ENCODE measurements at places on chromosomes 1 and 21.
A peak's percentile ranks its signal among the peaks of the same experiment; 100 is the strongest.

DNA sequence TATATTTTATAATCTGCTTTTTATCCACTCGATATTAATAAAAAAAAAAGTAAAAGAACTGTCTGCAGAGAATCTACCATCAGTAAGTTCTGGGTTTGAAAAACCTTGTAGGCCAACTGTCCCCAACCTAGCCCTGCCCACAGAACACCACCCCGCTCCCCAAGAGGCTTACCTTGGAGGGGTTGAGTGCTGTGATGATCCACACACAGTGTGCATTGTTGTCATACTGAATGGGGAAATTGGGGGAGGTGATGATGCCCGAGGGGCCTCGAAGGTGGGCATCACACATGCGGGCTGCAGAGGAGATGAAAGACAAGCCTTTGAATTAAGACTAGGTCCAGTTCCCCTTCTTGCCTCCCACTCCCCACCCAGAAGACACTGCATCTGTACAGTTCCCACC, 53.3 kb upstream of the HMGB4 start:
- no peak for DNase-seq

DNA sequence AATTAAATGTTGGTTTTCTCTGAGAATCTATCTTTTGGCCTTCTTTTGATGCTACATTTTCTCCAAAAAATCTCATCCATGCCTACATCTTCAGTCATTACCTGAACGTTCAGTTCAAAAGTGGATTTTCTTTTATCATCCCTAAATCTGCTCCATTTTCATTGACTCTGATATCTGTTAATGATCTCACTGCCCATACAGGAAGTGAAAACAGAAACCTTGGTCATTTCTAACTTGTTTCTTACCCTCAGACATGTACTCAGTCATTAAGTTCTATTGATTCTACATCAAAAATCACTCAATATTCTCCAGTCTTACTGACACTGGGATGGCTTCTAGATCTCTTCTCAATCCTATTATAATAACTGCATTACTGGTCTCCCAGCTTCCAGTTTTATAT, 22.7 kb downstream of the PRKACB start:
- no peak for DNase-seq

DNA sequence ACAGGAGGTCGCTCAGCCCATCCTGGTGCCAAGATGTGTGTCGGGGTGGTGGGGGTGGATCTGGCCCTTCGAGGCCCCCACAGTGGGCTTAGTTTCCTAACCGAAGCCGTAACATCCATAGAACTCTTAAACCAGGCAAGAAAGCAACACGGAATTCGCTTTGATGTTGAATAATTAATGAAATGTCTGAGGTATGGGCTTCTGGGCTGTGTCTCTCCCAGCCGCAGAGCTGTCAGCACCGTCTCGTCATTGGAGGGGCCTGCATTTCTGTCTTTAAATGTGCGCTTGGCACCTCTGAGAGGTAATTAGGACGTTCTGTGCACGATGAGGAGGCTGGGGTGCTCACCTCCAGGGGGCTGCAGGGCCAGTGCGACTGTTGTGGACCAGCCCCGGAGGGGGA, 13.3 kb upstream of the PLCH2 start:
- no peak for DNase-seq

DNA sequence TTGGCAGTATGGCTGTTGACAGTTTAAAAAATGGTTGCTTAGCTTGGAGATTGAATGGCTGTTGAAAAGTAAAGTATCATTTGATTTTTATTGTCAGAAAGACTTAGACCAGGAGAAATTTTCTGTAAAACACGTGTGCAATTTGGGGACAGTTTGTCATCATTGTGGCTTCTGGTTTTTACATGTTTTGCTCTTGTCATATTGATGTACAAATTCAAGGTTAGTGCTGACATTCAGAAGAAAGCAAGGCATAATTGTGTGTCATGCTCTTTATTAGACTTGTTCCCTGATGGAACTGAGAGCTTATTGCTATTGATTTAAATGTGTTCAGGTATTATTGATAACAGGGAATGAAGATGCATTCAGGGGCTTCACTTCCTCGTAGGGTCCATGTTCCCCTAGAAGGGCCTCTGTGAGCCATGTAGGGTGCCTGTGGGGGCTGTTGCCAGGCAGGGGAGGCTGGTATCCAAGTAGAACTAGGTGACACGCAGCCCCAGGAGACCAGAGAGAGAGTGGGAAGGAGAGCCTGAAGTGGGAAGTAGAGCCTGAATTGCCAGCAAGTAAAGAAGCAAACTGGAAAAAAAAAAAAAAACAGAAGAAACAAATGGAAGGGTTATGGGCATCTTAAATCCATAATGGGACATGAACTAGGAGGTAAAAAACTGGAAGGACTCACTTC, 32.7 kb upstream of the PLXNA2 start:
- DNase-seq: no peak

GRCh38 chr1:9312168-9312720, 19.6 kb downstream of the SPSB1 start:
- DNase-seq: no peak

- DNase-seq: no peak
Measured at GRCh38 chr1:116739371-116740012, 14.7 kb upstream of the CD2 start.

DNA sequence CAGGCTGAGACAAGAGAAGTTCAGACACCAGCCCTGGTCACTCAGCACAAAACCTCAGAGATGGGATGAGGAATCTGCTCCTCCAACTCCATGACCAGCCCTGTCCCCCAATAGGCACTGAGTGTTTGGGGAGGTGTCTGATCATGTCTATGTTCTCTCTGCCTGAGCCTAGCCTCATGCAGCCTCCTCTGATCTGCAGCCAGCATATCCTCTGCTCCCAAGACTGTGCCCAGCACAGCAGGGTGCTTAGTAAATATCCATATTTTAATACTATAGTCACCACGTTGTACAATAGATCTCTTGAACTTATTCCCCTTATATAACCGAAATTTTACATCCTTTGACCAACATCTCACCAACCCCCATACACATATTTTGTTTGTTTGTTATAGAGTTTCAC, 202.9 kb downstream of the MATN1 start:
- no peak for DNase-seq

GRCh38 chr1:201751872-201752271, 77.1 kb upstream of the IPO9 start:
- DNase-seq: no peak

GRCh38 chr21:45226540-45227326, 61.0 kb downstream of the POFUT2 start:
- no peak for DNase-seq

DNA sequence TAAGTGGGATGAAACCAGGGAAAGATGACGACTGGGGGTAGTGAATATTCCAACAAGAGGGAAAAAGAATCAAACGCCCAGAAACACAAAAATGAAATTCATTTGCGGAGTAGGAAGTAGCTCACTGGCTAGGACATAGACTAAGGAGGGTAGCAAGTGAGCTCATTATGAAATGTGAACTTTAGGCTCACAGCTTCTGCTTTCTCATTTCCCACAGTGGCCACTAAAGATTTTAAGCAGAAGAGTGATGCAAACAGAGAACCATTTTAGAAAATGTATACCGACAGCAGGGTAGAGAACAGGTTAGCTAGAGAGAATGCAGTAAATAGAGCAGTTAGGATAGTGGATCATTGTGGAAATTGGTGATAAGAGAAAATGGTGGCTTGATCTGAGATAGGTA, 3.5 kb downstream of the CD48 start:
- no peak for DNase-seq

DNA sequence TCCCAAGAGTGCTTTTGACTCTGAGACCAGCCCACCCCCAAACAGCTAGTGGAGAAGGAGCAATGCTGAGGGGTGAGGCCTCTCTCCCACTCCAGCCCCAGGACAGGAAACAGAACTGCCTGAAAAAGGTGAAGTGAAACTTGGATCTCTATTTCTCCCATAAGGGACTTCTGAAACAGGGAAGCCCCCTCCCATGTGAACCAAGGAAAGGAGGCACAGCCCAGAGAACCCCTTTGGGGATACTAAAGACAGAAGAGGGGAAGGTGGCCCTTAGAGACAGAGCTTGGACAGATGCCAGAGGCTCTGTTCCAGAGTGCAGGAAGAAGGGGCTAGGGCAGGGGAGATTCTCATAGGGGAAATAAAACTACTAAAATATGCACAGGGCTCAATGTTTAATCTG, 2.9 kb downstream of the TNFAIP8L2 start:
- DNase-seq: no peak

DNA sequence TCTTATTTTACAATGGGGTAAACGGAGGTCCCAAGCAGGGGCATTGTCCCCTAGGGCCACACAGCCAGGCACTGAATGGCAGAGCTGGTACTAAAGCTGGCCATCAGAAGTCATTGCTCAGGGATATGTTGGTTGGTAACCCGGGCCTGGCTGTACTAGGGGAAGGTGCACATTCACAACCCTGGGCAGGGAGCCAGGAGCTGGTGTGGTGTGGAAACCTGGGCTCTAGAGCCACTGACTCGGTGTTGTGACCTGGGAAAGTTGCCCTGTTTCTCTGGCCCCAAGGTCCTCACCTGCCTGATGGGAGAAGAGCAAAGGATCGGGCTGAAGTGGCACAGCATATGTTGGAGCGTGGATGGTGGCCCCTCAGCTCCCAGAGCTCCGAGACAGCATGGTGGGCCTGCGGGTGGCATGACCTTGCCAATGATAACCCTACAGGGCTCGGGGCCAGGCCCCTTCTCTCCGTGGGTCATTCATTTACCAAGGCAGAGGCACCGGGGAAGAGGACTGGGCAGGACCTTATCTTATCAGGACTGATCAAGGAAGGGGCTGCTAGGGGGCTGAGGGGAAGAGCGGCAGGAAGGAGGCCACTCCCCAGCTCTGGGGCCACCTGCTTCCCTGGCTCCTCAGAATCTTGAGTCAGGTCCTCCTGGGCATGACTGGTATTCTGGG, 274.1 kb downstream of the TRABD2B start:
- no peak for DNase-seq

DNA sequence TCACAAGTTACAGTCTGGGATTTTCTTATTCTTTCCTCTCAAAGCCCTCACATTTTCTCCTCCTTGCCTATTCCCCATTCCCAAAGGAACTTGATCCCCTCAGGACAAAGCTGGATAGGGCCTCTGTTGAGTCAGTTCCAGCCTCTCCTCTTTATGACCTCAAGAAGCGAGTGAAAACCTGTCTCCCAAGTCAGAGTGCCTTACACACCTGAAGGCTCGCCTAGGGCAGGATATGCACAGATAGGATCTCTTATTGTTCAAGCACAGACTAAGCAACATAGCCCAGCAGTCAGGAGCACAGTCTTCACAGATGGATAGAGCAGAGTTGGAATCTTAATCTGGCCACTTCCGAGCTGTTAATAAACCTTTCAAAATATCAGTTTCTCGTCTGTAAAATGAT, 60.8 kb upstream of the PRRC2C start:
- DNase-seq: no peak

GRCh38 chr21:21109736-21110135, 111.5 kb downstream of the NCAM2 start:
- no peak for DNase-seq

DNA sequence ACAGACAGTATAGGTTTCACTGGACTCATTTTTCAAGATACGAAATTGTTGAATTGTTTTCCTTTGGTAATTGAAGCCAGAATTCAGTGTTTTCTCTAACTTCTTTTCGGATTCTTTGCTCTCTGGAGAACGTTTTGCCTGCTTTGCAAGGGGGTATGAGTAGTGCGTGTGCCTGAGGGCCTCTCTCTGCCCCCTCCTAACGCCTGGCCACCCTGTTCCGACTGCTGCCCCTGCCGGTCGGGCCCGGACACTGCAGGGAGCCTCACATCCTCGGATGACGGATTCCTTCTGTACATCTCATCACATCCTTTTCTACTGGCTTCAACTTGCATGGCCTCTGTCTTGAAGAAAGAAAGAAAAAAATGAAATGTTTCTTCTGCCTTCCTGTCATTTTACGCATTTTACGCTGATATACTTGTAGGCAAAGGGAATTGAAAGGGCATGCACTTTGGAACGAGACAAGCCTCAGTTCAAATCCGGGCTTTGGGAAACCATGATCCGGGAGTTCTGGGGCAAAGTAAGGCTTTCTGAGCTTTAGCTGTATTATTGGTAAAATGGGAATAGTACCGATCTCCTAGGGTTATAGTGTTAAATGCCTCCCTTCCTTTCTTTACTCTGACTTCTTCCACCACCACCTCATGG, 65.1 kb downstream of the DISC1 start:
- DNase-seq: no peak

- no peak for DNase-seq
Measured at GRCh38 chr1:83682132-83682531, 316.8 kb downstream of the TTLL7 start.

DNA sequence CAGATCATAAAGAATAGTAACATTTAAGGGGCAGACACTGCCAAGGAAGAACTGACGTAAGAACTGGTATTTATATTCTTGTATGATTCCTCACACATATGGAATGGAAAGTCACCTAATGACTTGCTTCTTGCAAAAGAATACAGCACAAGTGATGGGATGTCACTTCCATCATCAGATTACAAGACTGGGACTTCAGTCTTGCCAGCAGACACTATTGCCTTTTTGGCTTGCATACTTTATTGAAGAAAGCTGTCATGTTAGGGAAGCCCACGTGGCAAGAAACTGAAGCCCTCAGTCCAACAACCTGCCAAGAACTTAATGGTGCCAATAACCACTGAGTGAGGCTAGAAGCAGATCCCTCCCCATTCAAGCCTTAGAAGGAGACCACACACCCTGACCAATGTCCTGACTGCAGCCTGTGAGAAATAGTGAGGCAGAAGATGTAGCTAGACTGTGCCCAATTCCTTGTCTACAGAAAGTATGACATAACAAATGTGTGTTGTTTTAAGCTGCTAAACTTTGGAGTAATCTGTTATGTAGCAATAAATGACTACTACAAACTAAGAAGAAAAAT, 12.0 kb downstream of the EGLN1 start:
- no peak for DNase-seq

DNA sequence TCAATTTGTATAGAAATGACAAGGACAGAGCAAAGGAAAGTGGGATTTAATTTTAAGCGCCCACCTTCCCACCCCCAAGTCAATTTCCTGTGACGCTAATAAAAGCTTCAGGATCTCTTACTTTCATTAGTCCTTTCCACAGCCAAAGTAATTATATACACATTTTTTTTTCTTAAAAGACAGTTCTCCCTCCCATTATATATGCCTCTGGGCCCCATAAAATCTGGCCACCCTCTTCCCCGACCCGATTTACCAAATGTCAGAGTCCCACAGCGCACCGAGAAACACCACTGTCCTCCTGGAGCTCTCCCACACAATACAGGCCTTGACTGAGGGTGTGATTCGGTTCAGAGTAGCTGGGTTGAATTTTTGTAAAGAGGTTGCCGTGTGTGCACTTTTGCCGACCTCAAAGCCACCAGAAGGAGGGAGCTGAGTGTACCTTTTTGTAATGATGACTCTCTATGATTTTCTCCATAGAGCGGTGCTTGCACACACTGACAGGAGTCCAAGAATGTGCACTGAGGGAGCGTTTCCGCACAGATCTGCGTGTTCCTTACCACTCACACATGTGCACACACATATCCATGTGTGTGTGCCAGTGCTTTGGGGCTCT, 26.2 kb upstream of the IL10 start:
- DNase-seq: no peak

GRCh38 chr1:230165536-230165935, 98.5 kb downstream of the GALNT2 start:
- DNase-seq: no peak

GRCh38 chr1:23524716-23525401, 6.2 kb downstream of the E2F2 start:
- peak; percentile 94 for DNase-seq

GRCh38 chr21:16676391-16676790, 836.5 kb upstream of the CXADR start:
- DNase-seq: no peak

Measured in NCI-H1417 (cell line).